ENCODE measurements at places on chromosomes 2 and 18.

- DNase-seq = no peak
These were observed 58.8 kb upstream of the SIX2 start for GRCh38 chr2:45067859-45068570.

DNA sequence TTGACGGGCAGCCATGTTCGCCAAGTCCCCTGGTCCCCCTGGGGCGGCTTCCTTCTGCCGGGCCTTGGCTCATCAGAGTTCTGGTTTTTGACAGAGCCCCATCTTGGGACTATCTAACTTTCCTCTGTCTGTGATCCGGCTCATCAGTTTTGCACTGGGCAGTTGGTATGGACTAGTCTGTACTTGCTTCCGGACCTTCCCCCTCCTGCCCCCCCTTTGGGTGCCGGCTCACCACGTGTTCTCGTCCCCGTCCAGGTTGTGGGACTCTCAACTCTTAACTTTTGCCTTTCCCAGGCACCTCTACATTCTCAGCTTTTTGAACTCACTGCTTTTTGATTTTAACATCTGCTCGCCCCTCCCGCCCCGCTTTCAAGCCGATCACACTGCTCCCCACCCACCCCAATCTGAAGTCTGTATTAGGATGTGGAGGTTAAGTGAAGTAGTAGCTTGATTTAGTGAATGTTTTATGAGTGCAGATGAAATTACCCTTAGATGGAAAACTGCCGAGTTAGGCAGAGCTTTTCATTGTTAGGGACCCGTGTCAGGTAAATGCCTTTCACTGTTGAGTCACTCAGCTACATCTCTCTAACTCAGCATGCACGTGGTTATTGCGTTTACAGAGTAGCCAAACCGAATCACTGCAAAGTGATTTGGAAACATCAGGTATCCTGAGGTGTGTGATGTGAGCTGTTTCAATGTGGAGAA is 874 bp downstream of the WDR43 start:
- DNase-seq = peak; percentile 25

DNA sequence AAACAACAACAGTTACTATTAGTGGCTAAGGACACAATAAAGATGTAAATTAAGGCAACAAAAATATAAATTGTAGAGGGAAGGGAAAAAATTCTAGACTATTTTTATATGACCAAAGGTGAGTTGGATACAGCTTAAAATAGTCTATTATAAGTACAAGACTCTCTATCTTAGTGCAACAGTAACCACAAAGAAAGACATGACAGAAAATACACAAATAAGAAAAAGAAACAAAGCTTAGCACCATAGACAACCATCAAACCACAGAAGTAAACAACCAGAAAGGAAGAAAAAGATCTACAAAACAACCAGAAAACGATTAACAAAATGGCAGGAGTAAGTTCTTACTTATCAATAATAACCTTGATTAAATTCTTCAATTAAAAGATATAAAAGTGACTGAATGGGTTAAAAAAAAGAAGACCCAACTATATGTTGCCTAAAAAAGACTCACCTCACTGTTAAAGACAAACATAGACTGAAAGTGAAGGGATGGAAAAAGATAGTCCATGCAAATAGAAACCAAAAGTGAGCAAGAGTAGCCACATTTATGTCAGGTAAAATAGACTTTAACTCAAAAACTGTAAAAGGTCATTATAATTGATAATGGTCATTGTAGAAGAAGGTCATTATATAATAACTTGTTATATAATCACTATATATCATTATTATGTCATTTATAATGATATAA is 62.5 kb downstream of the USP40 start:
- no peak for DNase-seq

DNA sequence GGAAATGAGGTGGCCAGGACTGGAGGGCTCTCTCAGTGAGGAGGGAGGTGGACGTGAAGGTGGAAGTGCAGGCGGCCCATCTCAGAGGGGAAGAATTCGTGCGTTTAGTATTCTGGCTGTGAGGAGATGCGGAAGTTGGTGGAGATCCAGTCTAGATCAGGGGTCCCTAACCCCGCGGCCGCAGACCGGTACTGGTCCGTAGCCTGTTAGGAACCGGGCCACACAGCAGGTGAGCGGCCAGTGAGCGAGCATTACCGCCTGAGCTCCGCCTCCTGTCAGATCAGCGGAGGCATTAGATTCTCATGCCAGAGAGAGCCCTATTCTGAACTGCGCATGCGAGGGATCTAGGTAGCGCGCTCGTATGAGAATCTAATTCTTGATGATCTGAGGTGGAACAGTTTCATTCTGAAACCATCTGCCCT is 1.6 kb upstream of the FHOD3 start:
- DNase-seq = no peak

DNA sequence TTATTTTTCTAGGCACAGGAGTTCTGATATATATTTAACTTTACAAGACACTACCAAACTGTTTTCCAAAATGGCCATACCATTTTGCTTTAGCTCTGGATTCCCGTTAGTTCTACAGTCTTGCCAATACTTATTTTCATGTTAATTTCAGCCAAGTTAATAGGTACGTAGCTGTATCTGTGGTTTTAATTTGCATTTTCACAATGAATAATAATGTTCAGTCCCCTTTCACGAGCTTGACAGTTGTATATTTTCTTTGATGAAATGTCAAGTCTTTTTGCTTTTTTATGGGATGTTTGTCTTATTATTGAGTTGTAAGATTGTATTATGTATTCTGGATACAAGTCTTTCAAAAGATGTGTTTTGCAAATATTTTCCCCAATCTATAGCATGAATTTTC is 50.6 kb upstream of the GALNT5 start:
- no peak for DNase-seq

DNA sequence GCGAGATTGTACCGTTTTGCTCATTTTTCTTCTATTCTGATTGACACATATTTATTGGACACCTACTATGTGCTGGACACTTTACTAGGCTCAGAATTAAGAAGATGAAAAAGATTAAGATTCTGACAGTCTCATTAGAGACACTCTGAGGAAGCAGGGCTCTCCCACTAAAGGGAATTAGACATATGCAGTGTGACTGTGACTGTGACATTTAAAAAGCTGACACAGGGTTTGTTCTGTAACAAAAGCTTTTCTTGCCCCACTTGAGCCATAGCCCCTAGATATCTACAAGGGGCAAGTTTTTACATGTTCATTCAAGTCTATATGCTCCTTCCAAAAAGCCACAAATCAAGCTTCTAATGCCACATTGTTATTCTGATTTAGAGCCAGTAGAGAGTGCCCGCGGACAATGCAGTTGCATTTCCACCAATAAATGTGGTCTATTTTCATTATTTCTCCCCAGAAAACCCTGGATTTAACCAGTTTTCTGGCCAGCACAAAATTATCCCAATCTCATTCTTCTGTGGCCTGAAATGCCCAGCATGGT is 9.8 kb downstream of the ARHGAP25 start:
- no peak for DNase-seq

GRCh38 chr2:142803158-142803557 is 74.3 kb upstream of the KYNU start:
- DNase-seq = no peak

- DNase-seq = no peak
These were observed 65.8 kb downstream of the ALPK2 start for GRCh38 chr18:58562999-58563667.

- DNase-seq = no peak
These were observed 106.5 kb upstream of the SCN1A start for GRCh38 chr2:166234112-166234846.

- no peak for DNase-seq
These were observed 3.8 kb upstream of the SEMA4C start for GRCh38 chr2:96873651-96874096.

GRCh38 chr2:42841344-42841743 is 49.0 kb upstream of the HAAO start:
- DNase-seq = no peak

DNA sequence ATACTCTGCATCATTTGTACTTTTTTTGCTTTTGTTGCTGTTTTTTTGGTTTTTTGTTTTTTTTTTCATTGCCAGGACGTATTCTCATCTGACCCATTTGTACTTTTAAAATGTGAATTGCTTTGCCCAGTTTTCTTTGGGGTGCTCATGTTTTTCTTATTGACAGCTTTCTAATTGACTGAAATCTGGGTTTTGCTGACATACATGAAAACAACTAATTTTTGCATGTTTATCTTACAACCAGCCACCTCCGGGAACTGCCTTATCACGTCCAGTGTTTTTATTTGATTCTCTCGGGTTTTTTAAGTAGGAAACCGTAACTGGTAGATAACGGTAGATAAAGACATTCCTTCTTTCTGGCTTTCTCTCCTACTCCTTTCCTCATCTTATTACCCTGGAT is 38.6 kb downstream of the SNORC start:
- DNase-seq = no peak

DNA sequence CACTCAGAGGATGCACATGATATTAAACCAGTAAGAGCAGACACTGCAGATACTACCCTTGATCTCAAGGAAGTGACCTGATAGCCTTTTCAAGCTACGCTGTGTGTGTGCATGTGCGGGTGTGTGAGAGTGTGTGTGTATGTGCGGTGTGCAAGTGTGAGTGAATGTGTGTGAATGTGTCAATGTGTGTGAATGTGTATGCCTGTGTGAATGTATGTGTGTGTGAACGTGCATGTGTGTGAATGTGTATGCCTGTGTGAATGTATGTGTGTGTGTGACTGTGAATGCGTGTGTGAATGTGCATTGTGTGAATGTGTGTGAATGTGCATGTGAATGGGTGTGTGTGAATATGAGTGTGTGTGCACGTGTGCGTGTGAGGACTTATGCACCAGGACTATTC is 53.8 kb downstream of the KCNG2 start:
- no peak for DNase-seq

GRCh38 chr2:161766334-161766733 is 142.1 kb downstream of the SLC4A10 start:
- DNase-seq = no peak

DNA sequence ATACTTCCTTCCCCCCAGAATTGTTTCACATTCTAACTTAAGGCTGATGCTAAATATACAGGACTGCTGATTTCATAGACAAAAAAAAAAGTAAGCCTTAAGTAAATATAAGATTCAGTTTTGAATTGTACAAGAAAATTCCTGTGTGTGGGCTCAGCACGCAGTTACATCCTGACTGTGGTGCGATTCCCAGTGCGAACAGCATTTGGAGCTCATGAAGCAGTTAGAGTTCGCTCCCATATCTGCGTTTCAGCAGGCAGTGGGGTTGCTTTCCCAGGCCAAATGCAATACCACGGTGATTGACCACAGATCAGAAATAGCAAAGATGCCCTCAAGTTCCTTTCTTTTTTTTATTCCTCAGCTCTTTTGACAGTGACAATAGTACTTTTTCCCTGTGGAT is 75.6 kb downstream of the SATB2 start:
- DNase-seq = no peak

DNA sequence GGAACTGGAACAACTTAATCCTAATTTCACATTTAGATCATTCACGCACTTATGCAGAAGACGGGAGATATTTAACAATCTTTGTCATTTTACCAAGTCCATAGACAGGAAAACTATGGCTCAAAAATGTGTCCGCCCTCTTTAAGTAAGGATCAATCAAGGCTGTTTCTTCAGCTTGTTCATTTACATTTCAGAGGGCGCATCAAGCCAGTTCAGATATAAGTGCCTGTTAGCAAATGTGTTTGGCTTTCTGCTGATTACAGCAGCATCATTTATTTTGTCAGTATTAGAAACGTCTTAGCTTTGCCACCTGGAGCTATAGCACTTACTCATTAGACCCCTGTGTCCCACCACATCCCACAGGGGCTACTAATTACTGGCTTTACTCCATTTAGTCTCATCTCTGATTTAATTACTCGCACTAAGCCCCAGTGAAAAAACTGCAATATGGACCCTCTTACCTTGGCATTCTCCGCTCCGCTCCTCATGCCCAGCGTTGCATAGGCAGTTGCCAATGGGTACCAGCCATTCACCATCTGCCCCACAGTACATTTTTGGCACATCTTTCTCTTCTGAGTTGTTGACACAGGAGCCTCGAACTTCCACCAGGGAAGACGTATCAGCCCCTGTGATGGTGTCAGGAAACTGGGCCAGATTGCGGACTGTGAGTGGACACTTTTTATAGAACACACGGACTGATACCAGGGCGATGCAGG is 8.7 kb downstream of the EPHA4 start:
- no peak for DNase-seq

- no peak for DNase-seq
These were observed 42.0 kb downstream of the SOCS6 start for GRCh38 chr18:70330887-70331286.

DNA sequence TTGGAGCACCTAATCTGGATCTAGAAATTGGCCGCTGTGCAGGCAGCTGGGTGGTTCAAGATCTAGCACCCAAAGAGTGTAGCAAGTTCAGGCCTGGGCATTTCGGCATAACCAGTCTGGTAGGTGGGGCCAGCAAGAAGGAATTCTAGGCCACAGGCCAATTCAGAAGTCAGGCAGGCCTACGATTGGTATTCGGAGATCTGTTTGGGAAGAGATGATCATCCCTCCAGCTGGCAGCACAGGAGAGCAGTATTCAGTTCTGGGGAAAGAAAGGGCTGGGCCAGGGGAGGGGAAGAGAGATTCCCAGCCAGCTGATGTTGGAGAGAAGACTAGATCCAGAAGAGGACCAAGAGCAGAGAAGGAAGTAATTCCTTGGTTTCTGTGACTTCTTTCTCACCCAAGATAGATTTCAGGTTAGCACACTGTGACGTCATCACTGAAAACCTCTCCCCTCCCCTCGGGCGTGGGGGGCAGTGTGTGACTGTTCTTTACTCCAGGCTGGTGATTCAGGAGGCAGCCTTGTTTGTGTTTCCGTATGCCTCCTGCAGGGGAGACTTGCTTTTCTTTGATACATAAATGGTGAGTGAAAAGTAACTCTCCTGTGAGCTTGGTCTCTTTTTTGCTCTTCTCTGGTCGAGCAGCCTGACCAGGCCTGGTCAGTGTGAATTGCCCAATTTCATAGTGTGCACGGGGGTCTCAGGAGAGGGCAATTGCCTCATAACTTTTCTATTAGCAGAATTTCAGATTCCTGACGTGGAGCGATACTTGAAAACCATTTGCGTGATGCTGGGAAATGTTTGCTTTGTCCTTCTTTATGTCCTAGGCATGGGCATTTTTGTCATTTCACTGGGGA is 61.1 kb downstream of the MEIS1 start:
- no peak for DNase-seq

DNA sequence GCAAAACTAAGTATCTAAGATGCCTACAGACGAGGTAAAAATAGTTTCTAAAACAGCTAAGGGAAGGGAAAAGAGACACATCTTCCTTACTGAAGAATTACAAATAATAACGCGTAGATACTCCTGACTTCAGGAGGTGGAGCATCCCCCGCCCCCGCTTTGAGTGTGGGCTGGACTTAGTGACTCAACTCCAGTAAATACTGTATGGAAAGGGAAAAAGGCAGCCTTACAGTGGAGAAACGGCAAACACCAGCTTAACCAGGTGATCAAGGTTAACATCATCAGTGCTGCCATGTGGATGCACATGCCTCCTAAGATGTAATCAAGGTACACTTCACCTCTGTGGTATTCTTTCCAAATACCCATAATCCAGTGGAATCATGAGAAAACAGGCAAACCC is 47.9 kb downstream of the HADHB start:
- DNase-seq = no peak

DNA sequence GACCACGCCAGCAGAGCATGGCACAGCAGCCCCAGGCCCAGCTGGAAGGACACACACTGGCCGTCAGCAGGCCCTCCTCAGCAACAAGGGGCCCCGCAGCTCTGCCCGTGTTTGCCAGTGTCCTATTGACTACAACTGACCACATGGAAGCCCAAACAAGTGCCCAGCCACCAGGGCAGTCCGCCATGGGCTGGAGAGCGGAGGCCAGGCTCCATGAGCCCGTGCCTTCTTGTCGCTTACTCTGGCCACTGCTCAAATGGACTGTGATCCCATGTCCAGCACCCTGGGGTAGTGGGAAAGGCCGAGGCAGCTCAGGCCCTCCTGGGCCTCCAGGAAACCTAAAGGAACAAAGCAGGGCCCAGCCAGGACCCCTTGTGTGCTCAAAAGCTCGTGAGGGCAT is 53.9 kb upstream of the TAF1B start:
- no peak for DNase-seq
